ENCODE measurements at places on chromosomes 2 and 18. TPM values are rescaled to one million over a fixed set of nuclear protein-coding genes. Genes with fewer than 3 reads are reported as not detected.

DNA sequence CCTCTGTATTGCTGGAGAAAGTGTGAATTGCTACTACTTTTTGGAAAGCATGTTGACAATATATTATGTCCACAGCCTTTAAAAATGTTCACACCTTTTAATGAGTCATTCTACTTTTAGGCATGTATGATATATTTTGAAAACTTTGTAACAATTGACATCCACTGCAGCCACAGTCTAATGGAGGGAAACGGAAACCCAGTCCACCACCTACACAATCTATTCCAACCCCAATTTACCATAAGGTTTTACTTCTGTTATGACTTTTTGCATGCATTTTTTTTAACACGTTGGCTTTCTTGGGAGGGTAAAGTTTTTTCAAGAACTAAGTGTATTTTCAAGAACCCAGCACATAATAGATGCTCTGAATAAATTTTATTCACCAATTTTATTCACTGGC lies 38.5 kb upstream of the ATP8B1 start:
- DNase-seq, result no peak

DNA sequence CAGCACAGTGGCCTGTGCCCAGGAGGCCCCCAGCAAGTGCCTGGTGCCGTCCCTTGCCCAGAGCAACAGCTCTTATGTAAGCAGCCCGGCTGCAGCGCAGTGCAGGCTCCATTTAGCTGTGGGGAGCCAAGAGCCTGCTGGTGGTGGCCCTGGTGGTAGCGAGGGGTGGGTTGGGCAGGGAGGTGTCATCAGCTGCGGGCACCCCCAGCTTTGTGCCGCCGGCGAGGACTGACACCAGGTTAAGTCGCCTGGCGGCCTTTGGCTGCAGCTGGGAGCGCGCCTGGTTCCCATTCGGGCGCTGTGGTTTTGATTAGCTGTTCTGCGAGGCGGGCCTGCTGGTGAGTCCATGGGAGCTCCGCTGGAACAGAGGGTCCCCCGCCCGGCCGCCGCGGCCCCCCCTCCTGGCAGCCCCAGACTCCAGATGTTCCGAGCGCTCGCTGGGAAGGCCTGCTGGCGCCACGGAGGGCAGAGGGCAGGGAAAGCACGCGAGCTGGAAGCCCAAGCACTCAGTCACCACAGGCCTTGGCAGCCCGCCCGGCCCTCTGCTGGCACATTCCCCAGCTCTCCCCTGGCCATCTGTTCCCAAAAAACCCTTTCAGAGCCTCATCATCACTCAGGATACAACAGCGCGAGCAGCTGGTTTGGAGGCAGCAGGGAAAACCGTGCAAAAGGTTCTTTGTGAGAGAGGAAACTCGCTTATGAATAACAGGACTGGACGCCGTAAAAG lies 18.4 kb downstream of the ATOH8 start:
- DNase-seq, result peak; percentile 100

DNA sequence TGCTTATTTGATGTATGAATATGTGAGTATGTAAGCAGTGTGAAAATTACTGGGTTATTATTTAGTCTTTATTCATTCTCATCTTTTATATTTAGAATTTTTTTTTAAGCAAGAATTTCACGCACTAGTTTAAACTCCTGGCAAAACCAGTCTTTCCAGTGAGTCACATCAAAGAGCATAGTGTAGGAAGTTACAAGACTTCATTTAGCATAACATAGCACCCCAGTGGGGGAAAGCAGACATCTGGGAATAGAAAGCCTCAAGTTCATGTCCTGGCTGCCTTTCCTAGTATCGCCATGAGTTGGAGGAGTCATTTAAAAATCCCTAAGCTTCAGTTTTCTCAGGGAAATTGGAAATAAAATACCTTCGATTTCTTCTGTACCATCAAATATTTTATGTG lies 408.3 kb downstream of the NUP35 start:
- no peak for DNase-seq

DNA sequence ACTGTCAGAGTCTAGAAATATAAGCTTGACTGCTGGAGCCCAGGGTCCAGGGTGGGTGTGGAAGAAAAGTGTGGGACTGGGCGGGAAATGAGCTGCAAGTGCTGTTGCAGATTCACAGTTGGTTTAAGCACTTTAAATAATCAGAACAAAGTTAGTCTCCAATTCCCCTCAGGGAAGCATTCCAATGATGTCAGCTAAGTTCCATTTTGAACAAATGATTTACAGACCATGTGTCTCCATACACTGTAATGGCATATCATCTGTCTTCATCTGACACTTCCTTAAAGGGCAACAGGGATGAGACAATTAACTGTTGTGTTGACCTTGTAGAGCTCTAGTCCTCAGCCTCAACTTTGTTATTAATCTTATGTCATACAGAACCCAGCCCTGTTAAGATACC lies 31.5 kb upstream of the REG3A start:
- DNase-seq, result no peak

DNA sequence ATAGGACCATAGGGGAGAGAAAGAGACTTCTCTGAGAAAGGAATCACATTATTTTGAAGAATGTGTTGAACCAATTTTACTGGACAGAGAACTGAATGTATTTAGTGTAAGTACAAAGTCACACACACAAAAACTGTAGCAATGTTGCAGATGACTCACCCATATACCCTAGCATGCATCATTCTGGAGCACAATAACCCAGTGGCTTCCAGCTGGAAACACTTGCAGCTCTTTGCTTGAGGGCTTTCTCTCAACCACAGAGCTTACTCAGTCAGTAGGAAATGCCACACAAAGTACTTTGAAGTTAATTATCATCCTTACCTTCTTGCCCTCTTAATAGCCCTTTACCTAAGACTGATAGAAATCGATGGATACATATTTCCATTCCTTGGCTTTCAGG lies 760.0 kb upstream of the FSHR start:
- DNase-seq, result no peak

The LYG2 gene
- total RNA-seq, result not detected

The BIN1 gene
- 3,208 TPM for total RNA-seq

The AKAIN1 gene
- not detected for total RNA-seq

DNA sequence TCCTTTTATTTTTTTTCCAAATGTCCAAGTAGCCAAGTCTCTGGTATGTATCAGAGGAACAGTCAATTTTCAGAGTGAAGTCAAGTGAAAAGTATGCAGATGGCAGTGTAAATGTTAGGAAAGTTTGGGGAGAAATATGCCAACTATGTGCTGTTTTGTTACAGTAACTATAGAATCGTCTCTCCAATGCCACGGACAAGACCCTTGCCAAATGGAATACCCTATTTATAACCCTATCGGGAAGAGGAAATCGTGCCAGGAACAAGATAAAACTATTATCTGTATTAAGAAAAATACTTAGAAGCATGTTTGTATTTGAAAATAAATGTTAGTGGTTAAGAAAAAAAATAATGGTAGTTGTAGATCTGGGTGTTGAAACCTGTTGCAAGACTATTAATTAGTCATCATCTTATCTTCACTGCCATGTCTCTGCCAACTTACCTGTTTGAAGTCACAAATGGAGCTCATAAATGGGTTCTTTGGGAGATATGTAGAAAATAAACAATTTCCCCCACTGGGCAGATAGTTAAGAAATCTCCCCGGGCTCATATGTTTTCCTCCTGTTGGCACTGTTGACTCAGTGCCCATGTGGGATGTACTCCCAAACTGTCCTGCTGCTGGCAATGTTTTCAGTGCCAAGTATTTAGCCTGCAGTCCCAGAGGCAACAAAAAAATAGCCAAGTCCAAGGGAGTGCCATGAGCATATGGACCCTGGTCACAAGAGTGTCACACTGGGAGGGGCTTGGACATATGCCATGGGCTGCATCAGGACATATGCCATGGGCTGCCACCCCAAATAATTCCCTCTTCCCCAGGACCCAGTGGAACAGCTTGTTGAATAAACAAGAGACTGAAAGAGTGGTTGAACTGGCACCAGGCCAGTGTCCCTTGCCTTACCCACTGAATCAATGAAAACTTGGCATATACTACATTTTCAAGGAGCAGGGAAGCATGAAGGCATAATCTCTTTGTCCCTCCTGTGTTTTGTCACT lies 366.9 kb downstream of the OSR1 start:
- peak; percentile 74 for DNase-seq

Data from myocyte (in vitro differentiated cells).